ENCODE measurements at places on chromosomes 2 and 18.
A peak's percentile ranks its signal among the peaks of the same experiment; 100 is the strongest.

DNA sequence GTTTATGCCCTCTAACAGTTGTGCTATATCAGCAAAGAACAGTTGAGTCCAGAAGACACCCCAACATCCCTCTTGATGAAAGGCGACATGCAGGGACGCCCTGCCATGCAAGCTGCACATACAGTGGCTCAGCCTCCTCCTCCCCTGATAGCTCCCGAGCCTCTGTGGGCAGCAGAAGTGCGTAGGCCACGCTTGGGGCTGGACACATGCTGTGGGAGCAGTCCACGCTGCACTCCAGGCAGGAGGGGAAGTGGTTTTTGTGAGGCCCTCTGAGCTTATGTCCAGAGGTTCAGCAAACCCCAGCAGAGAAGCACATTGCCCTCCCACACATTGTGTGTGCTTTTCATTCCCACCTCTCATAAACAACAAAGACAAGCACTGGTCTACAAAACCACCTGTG lies 162.1 kb downstream of the SEPTIN10 start:
- no peak for DNase-seq

DNA sequence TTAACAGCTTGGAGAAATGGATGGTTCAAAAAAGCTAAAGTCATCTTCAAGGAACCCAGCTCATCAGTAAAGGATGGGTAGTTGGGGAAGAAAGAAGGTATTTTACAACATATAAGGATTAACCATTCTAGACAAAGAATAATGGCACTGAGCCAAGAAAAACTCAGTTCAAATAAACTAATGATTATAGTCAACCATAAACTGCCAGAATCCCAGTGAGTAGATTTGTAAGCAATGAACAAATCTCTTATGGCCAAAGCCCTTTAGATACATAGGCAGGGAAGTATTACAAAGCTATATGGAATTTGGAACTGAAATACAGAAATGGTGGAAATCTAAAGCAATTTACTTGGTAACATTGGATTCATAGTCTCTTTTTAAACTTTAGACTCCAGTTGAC lies 92.4 kb upstream of the ZFP36L2 start:
- DNase-seq: peak; percentile 65

- peak; percentile 93 for DNase-seq
These were observed 128.6 kb downstream of the ZNF532 start for GRCh38 chr18:58993260-58993659.

GRCh38 chr18:46333431-46334135 lies 229.4 kb downstream of the HAUS1 start:
- DNase-seq: peak; percentile 20

DNA sequence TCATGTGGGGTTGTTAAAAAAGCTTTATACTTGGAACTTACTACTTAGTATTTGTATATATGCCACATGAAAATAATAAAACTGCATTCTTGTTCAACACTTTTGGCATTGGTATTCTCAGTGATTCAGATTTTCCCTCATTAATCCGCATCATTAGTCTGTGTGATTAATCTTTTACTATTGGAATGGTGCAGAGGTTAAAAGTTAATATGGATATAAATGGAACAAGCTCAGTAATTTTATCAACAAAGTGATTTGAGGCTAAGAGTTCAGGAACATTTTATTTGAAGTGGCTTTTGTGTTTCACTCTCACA lies 45.4 kb upstream of the REG3G start:
- DNase-seq: no peak

- DNase-seq: no peak
These were observed 13.0 kb downstream of the ANTXR1 start for GRCh38 chr2:69026026-69026425.

- DNase-seq: peak; percentile 63
These were observed 140.8 kb downstream of the AGAP1 start for GRCh38 chr2:235634435-235635158.

GRCh38 chr18:48454261-48454757 lies 45.1 kb upstream of the ZBTB7C start:
- DNase-seq: no peak

- DNase-seq: no peak
These were observed 35.0 kb downstream of the NEURL3 start for GRCh38 chr2:96470109-96470508.

DNA sequence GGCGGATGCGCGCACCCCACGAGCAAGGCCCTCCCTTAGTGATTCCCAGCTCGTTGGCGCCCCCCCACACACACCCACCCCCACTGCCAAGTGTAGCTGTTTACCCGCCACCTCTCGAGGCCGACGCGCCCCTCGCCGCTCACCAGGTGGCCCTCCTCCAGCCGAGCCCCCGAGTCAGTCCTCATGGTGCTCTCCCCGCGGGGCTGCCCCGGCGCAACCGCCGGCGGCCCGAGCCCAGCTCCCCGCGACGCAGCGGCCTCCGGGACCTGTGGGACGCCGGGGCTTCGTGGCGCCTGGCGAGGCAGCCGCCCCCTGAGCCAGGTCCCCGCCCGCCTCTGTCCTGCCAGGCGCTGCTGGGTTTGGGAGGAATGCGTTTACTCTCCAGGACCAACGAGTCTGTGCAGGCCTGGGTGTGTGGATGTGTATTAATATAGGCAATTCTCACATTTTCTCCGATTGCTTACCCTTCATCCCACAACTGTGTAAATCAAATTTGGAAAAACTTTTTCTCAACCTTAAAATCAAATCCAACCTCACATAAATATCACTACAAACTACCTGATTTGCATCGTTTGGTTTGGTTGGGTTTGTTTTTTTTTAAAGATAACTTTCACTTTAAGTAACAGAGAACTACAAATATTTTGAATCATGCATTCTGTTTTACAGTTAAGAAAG lies at the start of gene TMEM237:
Gene TMEM237, minus strand, starts transcription at position 288 of the 675 bp plus-strand sequence. Its CDS starts 103 bp downstream, at position 185.
- DNase-seq: peak; percentile 25

GRCh38 chr2:29270701-29271121 lies 155.5 kb downstream of the CLIP4 start:
- DNase-seq: no peak

GRCh38 chr2:176926453-176926852 lies 286.1 kb upstream of the HNRNPA3 start:
- DNase-seq: no peak

GRCh38 chr18:3481696-3482210 lies 31.8 kb downstream of the TGIF1 start:
- no peak for DNase-seq

- no peak for DNase-seq
These were observed 96.0 kb upstream of the WDSUB1 start for GRCh38 chr2:159382447-159383028.

DNA sequence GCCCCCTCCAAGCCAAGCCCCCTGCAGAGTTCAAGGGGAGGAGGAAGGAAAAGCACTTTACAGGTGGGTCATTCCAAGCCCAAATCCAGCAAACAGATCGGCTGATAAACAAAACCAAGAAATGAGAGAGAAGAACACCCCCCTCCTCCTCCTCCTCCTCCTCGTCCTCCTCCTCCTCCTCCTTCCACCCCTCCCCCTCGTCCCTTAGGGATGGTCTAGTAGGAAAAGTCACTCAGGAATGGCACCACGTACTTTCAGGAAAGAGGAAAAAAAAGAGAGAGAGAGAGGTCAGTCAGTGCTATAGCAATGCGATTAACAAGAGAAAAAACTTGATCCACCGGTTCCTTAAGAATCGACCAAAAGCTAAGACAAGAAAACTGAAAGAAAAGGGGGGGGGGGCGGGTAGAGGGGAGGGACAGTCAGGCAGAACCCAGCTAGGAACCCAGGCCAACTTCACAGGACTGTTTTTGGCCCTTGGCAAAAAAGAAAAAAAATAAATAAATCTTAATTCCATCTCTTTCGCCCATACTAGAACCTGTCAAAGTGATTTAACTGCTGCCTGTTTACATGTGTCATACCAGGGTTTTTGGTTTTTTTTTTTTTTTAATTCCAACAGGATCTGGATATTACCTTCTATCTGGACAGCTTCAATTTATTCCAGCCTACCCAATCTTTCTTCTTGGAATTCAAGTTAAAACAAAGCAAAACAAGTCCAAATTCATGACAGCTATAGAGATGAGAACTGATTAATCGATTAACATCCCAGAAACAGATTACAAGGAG lies 906 bp downstream of the IKZF2 start:
- DNase-seq: peak; percentile 18

All from astrocyte (in vitro differentiated cells and primary cell).